Stimulated activated CD4-positive, alpha-beta T cell treated with anti-CD3 and anti-CD28 coated beads, Interleukin-1b, Interleukin-23, amount 100 ng/mL, for 1 hour (primary cell): ENCODE measurements at places on chromosomes 16 and 17.

DNA sequence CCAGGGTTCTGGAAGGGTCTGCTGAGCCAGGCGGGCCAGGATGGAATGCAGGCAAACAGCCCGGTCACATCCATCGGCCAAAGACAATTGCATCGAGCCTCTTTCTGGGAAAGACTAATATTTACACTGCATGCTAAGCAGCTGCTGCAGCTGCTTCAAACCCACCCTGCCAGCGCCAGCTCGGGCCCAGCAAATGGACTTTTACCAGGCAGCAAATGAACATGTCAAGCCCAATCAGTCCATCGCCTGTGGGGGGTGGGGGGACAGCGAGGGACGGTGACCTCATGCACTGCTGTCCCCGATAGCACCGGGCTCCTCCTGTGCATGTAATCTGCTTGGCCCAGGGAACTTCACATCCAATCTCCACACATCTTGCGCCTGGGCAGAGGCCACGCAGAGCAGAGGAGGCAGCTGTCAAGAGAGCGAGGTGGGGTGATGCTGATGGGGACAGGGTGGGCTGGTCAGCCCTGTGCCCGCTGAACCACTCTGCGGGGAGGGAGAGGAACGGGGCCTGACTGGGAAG lies 39.4 kb upstream of the CDH5 start:
- no peak for DNase-seq

GRCh38 chr16:89149386-89149785 lies 22.2 kb upstream of the CDH15 start:
- no peak for DNase-seq

- DNase-seq, result no peak
Observed at GRCh38 chr17:19549746-19550623, 16.3 kb downstream of the SLC47A1 start.

DNA sequence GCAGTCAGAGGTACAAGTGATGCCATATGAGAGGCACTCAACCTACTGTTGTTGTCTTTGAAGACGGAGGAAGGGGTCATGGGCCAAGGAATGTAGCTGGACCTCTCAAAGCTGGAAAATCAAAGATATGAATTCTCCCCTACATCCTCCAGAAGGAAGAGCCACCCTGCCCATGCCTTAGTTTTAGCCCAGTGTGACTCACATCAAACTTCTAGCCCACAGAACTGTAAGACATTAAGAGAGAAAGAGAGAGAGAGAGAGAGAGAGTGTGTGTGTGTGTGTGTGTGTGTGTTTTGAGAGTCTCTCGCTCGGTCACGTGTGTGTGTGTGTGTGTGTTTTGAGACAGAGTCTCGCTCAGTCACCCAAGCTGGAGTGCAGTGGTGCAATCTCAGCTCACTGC lies 87.1 kb downstream of the STX8 start:
- DNase-seq, result no peak

DNA sequence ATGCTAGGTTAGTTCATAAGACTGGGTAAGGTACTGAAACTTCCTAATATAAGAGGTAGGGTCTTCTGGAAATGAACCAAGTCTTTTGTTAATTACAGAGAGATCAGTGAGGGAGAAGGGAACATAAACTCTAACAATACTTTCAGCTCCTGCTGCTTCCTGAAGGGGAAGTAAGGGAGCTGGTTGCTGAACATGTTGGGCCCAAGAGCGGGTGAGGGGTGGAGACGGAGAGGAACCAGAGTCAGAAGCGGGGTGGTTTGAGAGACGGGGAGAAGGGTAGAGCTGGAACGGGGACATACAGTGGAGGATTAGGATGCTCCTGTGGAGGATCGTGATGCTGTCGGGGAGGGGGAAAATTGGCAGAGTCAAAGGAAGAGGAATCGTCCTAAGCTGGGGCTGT lies 11.5 kb upstream of the ZNF747 start:
- DNase-seq, result no peak

DNA sequence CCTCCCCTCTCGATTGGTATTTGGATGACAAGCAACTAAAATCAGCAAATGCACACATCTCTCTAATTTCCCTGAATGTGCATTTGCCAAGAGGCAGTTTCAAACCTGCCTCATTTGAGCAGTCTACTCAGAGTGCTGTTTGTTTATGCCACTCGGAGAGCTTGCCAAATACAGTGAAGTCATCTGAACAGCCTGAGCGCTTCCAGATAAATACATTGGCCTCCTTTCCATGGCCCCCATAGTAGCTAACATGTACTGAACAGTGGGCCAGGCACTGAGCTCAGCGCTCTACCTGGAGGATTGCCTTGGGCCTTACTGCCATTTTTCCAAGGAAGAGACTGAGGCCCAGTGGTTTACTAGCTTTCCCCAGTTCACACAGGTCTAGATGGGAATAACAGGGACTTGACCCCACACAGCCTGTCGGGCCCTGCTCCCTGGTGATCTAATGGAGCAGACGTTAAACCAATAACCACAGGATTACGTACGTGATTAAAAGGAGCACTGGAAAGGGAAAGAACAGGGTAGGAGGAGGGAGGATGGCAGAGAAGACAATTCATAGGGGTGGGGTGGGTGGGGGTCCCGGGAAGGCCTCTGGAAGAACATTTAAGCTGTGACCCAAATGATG lies 18.7 kb upstream of the ANKRD40CL start:
- no peak for DNase-seq

DNA sequence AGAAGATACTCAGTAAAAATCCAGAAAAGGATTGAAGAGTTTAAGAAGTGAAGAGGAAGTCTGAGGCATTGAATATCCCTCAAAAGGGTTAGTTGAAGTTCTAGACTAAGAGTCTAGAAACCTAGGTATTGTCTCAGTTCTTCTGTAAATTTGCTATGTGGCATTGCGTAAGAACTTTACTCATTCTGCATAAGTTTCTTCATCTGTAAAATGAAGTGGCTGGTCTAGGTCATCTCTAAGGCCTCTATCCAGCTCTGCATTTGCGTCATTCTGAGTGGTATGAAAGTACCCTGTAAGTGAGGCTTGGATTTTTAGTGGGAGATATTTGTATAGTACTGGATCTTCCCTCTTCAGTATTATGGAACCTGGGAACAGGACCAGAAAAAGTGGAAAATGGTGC lies 130.2 kb downstream of the MYO1D start:
- DNase-seq, result no peak

DNA sequence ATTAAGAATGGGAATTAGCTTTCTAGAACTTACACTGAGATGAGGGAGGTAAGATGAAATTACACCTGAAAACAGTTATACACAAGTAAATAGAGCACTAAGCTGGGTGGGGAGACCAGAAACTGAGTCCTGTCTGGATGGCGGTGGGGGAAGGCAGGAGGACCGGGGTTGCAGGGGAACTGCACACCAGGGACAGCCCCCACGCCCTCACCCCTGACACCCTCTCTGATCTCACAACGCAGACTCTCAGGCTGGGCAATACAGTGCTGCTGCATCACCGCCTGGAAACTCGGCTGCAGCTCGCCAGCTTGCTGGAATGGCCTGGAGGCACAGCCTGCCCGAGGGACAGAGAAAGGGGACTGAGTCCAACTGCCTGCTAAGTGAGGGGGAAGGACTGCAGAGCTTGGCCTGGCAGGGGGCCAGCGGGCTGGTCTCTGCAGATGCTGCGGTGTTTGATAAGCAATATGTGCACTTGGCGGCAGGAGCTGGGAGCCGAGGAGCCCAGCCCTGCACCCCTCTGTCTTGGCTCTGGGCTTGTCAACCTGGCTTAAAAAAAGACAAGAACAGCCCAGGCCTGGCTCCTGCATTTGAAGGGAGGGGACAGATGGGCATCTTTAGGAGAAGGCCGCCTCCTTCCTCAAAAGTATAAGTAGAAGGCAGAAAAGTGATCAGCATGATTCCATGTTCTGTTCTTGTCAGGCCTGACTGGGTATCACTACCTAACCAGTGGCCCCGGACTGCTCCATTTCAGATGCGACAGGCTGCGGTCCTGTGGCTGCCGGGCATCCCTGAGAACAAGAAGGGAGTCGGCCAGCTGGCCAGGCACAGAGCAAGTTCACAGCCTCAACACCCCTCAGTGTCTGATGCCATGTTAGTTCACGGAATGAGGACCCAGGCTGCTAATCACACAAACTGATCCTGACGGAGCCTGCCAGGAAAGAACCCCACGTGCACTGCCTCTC lies 30.2 kb downstream of the SPHK1 start:
- DNase-seq, result no peak
